CD4-positive, alpha-beta T cell treated with Interleukin-21 for 1 hour (primary cell): ENCODE measurements at places on chromosomes 13 and 19.

DNA sequence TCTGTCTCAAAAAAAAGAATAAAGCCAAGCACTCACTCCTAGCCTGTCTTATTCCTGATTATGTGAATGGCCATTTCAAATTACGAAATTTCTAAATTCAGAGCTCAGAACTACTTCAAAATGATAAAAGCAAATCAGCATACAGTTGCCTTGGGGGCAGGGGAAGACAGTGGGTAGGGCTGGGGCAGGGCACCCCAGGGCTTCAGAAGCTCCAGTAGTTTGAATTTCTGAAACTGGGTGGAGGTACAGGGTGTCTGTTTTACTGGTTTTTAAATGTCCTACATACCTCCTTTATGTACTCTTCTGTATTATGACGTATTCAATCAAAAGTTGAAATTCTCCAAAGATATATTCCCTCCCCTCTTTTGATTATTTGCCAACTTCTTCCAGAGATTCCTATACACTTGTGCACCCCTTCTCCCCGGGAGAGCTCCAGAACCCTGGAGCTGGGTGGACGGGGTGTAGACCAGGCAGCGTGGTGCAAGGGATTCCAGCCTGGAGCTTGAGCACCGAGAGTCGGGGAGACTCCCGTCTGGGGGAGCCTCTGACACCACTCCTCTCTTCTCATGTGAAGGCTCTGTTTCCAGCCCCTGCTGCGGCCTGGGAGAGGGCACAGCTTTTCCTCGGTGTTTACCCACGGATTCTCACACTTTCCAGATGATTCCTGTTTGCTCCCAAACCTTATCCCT is 84.7 kb upstream of the GPR183 start:
- DNase-seq, result no peak

- no peak for DNase-seq
Measured at GRCh38 chr19:49579947-49580263, 451 bp downstream of the NOSIP start.

- no peak for DNase-seq
Measured at GRCh38 chr19:32658075-32658474, 16.9 kb downstream of the ANKRD27 start.

DNA sequence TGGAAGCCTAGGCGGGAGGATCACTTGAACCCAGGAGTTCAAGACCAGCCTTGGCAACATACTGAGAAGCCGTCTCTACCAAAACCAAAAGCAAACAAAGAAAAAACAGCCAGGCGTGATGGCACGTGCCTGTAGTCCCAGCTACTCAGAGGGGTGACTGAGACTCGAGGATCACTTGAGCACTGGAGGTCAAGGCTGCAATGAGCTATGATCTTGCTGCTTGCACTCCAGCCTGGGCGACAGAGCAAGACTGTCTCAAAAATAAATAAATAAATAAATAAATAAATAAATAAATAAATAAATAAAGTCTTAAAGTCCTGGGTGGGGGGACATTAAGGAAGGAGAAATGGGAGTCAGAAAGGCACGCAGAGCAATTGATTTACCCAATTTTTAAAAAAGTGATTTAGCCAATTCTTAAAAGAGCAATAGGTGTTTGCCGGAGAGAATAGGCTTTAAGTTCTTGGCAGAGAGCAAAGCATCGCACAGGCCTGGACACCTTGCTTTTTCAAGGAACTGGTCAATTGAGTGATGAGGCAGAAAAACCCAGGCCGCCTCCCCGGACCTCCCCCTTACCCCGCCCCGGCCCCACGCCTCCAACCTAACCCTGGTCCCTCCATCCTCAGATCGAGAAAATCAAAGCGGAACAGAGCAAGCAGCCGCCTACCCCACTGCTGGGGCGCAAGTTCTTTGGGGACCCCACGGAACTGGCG is 9.5 kb upstream of the SHKBP1 start:
- DNase-seq, result no peak

- no peak for DNase-seq
Measured at GRCh38 chr13:44605721-44606120, 29.6 kb upstream of the TSC22D1 start.

- no peak for DNase-seq
Measured at GRCh38 chr19:16571283-16571682, 932 bp downstream of the SLC35E1 start.

DNA sequence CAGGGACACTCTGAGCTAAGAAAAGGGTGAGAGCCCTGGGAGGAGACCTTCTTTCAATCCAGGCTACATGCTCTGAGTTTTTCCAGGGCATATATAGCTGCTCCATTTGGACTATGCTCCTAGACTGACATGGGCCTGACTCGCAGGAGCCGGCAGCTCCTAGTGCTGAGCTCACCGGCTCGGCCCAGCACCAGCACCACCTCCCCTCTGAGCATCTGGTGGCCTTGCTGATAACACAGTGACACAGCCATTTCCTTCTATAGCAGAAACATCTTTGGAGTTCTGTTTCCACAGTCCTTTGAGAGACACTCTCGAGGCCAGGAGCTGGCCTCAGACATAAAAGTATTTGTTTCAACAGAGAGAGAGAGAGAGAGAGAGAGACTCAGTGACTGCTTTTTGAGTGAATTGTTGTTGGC is 184.9 kb downstream of the TM9SF2 start:
- DNase-seq, result no peak

- no peak for DNase-seq
Measured at GRCh38 chr19:16295057-16295456, 29.6 kb upstream of the KLF2 start.

DNA sequence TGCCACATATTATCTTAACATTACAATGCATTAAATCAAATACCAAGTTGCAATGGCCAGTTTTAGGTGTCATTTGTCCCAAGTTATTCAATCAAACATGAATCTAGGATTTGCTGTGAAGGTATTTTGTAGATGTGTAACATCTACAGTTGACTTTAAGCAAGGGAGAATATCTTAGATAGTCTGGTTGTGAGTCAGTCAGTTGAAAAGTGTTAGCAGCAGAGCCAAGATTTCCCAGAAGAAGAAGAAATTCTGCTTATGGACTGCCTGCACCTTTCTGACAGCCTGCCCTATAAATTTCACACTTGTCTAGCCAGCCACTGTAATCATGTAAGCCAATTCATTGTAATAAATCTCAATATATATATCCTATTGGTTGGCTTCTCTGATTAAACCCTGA is 41.3 kb upstream of the INTS6 start:
- DNase-seq, result no peak

- DNase-seq, result no peak
Measured at GRCh38 chr13:40402931-40403431, 263.5 kb downstream of the FOXO1 start.

DNA sequence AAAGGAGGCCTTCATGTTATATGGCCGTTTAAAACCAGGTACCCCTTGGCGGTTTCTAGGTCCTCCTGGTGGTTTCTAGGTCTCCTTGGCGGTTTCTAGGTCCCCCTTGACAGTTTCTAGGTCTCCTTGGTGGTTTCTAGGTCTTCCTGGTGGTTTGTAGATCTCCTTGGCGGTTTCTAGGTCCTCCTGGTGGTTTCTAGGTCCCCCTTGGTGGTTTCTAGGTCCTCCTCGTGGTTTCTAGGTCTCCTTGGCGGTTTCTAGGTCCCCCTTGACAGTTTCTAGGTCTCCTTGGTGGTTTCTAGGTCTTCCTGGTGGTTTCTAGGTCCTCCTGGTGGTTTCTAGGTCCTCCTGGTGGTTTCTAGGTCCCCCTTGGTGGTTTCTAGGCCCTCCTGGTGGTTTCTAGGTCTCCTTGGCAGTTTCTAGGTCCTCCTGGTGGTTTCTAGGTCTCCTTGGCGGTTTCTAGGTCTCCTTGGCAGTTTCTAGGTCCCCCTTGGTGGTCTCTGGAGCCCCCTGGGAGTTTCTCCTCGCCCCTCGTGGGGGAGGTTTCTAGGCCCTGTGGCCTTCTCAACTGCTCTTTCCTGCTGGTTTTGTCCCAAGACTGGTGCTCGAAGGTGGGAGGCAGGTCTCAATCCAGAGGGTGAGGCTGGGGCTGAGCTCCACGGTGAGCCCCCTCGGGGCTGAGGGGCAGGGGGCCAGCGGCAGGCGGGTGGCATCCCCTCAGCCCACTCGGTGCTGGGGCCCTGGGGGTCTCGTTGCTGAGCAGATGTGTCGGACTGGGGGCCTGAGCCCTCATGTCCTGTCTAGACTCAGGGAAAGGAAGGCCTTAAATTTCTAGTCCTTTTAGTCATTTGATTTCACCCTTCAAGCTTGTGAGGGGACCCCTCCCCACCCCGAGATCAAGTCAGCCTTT is 8.0 kb downstream of the HCN2 start:
- no peak for DNase-seq

DNA sequence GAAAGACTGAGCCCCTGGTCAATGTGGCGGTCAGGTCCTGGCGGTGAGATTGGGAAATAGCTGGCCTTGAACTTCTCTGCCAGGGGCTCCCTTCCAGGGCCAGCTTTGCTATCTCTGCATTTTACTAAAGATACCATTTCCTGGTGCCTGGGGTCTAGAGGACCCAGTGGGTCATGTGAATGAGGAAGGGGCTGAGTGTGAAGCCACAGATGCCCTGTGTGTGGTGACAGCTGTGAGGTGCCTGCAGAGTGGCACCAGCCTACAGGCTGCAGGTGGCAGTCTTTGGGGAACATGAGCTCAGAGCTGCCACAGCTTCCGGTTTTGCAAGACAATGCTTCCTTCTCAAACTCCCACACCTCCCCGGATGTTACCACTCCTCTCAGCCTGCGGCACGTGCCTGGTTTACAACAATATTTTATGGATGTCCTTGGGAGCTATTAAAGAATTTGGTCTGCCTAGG is 5.2 kb upstream of the MLNR start:
- peak; percentile 52 for DNase-seq

DNA sequence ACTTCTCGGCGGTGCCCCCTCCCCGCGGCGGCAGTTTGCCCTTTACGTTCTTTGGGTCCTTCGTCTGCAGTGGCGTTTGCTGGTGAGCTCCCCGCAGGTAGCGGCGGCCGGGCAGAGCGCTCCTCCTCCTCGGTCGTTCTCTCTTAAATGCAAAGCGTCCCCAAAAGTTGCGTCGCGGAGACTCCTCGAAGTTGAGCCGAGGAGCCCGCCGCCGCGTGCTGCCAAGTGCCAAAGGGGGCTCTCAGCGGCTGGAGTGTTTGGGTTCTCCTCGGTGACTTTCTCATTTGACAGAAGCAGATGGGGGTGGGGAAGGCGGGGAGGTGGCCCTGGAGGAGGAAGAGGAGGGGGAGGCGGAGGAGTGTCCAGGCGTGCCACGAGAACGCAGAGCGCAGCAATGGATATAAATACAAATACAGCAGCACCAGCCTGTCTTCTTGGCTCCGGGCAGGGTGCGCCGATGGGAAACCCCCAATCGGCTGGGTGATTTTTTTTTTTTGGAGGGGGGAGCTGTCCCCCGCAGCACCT is at the start of gene SOX21:
SOX21 (minus strand) TSS at position 259 of the 525 bp plus-strand sequence. CDS start 496 bp downstream, outside the sequence.
- DNase-seq, result no peak
